ENCODE measurements at places on chromosomes 7 and 10.

DNA sequence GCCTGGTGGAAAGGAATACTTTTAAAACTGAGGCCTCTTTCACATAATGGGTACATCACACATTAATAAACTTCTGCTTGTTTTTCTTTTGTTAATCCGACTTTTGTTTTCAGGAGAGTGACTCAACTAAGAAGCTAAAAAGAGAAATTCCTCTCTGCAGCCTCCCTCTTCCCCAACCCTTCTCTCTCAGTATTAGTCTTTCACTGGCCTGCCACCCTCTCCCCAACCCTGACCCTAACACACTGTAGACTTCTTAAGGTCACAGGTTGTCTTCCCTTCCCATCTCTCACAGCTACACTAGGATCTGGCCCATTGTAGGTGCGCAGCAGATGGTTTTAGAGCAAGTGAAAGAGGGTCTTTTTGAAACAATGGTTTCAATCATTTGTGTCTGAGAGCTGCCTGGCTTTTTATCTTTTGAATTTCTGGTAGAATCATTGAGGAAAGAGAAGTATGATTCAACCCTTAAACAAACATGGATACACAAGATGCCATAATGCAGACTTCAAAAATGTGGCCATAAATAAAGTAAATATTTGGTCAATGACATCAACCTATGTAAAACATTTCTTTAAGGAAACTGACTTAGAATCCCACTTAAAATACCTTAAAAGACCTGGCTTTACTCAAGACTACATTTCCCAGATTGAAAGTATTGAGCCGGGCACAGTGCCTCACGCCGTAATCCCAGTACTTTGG, 17.9 kb upstream of the FFAR4 start:
- DNase-seq: no peak

DNA sequence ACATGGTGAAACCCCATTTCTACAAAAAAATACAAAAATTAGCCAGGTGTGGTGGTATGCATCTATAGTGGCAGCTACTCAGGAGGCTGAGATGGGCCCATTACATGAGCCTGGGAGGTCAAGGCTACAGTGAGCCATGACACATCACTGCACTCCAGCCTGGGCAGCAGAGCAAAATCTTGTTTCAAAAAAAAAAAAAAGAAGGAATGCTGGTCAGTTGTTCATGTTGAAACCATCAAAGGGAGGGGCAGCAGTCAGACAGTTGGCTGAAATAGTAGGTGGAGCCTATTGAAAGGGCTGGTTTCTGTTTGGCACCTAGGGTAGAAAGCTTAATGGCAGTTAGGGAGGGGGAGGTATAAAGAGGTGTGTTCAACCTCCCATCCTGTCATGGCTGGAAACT, 323.0 kb downstream of the GALNT17 start:
- DNase-seq: no peak

DNA sequence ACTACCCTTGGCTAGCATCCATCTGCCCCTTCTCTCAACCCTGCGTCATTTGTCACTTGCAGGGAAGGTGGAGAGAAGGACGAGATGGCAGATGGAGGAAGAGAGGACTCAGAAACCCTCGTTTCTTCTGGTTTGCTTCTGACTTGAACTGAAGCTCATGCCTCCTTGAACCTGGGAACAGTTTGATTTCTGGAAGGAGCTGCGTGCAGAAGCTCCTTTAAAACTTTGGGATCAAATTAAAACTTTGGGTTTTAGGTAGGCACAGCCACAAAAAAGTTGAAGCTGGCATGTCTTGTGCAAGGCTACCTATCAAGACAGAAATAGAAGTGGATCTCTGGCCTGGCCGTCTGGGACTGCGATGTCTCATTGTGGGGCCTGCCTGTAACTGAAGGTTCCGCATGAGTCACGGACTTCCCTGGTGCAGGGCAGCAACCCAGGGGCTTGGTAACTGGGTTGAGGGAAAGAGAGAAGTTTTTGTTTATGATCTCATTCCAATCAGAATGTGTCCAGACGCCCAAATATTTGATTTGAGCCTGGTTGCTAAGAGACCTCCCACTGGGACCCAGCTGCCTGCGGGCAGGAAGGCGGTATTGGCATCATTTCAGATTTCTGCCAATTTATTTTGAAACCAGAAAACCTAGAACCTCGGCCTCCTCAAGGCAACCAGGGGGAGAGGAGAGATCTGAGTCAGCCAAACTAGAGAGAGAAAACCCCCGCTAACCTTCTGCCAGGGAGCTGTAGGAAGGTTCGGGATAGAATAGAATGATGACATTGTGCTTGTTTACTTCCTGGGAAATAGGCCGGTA, 15.8 kb upstream of the CAMK1D start:
- peak; percentile 44 for DNase-seq

DNA sequence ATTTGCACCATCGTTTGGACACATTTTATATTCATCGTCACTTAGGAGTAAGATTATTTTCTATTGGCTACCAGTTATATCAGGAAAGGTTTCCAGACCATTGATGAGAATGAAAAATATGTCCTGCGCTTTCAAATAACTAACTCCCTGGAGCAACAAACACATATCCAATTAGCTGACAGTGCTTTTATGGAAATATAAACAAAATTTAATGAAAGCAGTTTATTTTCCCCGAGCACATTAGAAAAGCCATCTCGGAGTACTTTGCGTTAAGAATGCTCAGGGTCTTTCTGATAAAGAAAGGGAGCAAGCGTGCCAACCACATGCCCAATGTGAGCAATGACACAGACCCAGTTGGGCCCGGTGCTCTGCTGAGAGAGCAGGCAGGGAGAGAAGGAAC, 85.1 kb upstream of the ZPBP start:
- DNase-seq: no peak

DNA sequence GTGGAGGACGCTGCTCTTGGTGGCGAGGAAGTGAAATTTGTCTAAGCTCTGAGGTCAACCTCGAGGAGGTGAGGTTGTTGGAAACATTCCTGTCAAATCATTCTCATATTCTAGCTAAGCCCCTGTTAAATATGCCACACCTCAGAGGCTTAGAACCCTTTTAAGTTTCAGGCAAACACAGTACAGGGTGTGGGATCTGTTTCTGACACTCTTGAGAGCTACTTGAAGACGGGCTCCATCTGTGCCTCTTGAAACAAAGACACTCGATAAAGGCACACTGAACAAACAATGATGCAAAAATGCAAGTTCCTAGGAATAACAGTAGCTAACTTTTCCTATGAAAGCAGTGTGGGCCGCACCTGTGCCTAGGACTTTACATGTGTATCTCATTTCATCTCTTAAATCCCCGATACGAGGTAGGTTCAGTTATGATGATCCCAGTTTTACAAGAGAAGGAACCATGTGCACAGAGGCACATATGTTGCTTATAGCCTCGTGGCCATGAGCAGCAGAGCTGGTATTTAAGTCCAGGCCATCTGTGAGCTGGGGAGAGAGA, 299.2 kb downstream of the CCDC3 start:
- DNase-seq: no peak

DNA sequence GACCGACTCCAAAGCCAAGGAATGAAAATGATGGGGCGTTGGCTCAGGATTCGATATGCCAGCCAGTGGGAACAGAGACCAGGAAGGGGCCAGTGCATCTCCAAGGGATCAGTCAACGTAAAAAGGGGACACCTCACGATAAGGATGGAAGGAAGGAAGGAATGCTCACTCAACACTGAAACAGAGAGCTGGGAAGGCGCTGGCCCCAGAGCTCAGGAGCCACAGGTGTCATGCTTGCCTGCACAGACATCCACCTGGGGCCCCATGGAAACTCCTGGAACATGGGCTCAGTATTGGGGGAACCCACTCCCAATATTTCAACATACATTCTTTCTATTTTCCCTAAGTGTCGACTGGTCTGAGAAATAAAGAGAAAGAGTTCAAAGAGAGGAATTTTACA, 5.3 kb downstream of the MMRN2 start:
- DNase-seq: no peak

DNA sequence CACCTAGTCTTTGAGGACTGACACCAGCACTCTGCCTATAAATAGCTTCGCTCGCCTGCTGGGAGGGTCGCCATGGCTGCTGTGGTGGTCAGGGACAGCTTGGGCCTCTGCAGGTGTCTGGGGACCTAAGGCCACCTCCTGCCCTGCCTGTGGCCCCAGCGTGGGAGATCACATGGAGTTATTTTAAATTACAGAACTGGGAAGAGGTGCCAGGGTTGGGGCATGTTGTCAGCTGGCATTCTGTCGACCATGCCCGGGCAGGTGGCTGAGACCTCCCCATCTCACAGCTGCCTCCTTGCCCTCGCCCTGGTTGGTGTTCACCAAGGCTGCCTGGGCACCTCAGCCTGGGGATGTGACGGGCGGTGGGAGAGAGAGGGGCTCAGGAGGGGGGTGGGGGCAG, 18.1 kb downstream of the SHH start:
- DNase-seq: no peak

GRCh38 chr10:1737222-1738061, at the start of gene ADARB2:
ADARB2 (minus strand) TSS chr10:1737525.
- peak; percentile 23 for DNase-seq

DNA sequence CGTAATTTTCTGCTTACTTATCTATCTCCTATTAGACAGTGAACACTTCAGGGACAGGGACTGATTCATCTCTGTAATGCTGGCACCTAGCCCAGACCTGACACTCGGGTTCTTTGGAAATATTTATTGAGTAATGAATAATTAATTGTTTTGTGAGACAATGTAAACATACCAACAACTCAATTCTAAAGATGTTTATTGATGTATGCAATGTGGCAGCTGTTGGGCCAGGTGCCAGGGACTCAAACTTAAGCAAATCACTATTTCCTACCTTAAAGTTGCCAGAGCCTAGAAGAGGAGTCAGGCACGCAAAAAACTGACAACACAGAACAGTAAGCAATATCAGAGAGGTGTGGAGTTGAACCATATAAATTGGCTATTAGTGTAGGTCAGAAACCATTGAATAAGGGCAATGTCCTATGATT, 63.6 kb upstream of the BMPER start:
- DNase-seq: no peak

- DNase-seq: no peak
Measured at GRCh38 chr7:21099432-21099831, 312.7 kb upstream of the SP8 start.

DNA sequence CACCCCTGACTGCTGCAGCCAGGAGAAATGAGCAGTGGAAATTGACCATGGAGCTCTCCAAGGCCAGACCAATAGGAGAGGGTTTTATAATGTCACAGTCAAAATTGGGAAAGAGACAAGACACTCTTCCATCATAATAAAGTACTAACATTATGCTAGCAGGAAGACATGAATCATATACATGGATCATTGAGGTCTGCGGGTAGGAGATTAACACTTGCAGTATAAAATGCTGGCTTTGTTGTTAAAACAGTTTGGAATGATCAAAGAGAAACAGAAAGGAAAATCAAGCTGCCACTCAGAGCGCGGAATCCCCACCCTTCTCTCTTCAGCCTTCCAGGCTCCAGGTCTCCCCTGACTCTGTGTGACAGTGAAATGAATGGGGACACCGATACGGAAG, 53.4 kb upstream of the CALN1 start:
- DNase-seq: no peak

DNA sequence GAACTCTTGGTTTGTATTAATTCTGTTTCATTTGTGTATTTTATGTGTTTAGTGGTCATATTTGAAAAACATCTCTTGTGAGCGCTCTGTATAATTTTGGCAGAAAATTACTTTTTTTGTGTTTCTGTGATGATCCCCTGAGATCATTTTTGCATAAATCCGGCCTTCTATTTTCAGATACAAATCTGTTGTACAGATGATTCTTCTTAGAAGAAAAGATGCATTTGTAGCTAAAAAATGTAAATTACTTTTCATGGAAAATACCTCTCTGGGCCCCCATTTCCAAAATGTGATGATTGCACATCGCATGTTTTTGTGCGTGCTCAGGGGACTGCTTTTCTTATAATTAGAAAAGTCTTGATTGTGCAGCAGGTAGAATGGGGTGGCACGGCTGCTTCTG, 395.4 kb downstream of the LRMDA start:
- no peak for DNase-seq

DNA sequence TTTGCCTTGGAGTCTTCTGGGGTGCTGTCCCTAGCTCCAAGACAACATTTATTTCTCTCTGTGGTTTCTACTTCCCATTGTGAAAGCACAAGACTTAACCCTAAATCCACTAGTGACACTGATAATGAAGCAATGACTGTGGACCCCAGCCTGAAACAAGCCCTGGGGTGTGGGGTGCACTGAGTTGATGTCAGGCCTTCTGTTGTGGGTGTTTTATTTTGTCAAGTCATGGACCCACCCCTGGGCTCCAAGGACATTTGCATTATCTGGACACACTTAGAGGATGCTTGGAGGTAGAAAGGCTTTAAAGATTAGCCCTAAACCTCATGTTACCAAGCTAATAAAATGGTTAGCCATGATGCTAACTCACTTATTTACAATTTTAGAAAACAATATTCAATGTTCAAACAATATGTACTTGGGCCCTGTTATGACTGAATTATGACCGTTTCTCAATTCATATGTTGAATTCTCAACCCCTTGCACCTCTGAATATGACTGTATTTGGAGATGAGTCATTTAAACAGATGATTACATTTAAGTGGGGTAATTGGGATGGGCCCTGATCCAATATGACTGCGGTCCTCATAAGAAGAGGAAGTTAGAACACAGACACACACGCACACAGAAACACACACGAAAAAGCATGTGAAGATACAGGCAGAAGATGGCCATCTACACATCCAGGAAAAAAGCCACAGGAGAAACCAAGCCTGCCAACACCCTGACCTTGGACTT, 137.2 kb upstream of the IGFBP3 start:
- DNase-seq: no peak

DNA sequence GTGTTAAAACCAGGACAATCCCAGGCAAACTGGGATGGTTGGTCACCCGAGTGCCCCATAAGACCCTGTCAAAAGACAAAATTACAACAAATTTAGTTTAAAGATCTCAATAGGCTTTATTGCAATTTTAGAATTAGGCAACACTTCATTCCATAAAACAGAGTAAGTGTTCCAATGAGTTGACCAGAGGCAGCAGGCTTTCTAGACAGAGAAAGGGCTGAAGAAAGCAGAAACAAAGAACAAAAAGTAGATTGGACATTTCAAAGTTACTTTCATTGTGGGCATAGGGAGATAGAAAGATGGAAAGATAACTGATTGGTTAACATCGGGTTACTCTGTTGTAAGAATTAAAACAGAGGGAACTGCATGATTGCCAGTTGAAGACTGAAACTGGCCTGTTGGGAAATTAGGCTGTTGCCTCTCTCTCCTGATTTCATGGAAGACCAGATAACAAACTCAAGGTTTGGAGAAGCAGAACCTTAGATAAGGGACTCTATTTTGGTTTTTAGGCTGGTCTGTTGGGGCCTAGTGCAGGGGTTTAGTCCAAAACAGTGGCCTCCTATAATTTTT, 36.3 kb downstream of the ENTPD1 start:
- no peak for DNase-seq

GRCh38 chr10:71231206-71231605, 18.8 kb downstream of the UNC5B start:
- no peak for DNase-seq

- DNase-seq: no peak
Measured at GRCh38 chr10:71978476-71978875, 14.3 kb downstream of the CHST3 start.

- no peak for DNase-seq
Measured at GRCh38 chr7:27179503-27180430, 5.3 kb downstream of the HOXA11 start.

GRCh38 chr10:52343439-52343838, 29.4 kb downstream of the DKK1 start:
- DNase-seq: no peak
